ENCODE measurements at places on chromosomes 1 and 21.

DNA sequence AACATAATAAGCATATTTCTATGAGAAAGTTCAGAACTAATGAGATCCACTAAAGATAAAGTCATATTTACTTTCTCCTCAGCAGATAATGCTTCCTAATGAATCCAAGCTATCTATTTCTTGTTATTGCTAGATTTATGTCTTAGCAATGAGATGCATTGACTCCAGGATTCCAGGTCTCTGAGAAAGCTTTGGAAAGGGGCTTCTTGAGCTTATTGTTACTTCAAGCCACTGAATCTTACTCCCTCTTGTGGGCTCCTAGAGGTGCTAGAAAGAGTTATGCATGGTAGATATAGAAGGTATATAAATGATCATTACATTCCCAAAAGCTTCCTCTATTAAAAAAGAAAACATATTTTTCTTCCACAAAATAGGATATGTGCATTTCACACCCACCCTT is 246.4 kb upstream of the ADAMTS5 start:
- DNase-seq, result no peak

- DNase-seq, result no peak
These were observed 140.5 kb downstream of the COL11A1 start for GRCh38 chr1:102967786-102968185.

DNA sequence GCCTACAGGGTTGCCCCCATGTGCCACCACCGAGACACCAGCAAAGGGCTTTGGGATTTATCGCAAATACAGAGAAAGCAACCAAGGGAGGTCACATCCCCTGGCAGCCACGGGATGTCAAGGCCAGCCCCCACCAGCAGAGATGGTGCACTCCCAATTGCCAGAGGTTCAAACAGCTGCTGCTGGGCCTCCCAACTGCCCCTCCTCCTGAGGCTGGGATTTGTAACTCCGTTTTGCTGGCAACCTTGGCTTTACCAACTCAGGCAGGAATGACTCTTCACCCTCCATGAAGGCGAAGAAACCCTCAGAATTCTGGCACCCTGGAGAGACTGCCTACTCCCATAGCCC is 11.6 kb downstream of the TMEM53 start:
- DNase-seq, result no peak

DNA sequence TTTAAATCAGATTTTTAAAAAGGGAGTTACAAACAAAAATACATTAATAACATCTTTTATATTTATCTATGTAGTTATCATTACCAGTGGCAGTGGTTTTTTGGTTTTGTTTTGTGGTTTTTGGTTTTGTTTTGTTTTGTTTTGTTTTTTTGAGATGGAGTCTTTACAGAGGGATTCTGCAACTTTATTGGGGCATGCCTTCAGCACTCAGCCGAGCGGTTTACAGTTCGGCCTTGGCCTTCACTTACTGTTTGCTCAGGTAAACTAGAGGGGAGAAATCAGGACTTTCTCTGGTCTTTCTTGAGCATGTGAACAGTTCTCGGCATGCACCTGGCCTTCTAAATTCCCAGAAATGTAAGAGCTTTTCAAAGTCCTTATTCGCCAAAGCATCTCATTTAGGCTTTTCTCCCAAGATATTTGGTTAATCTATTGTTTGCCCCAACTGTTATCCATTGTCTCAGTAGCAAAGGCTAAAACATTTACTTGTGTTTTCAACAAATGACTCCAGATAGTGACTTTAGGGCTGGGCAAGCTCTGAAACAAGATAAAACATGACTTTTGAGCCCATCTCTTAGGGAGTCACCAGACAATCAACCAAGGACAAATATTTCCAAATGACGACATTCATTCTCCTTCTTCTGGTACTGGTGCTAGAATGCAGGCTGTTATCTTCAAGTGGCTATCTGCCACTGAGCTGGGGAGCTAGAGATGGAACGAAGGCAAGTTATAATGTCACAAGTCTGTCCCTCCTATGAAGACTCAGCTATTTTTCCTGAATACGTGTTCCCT is 48.4 kb upstream of the ADORA3 start:
- no peak for DNase-seq

DNA sequence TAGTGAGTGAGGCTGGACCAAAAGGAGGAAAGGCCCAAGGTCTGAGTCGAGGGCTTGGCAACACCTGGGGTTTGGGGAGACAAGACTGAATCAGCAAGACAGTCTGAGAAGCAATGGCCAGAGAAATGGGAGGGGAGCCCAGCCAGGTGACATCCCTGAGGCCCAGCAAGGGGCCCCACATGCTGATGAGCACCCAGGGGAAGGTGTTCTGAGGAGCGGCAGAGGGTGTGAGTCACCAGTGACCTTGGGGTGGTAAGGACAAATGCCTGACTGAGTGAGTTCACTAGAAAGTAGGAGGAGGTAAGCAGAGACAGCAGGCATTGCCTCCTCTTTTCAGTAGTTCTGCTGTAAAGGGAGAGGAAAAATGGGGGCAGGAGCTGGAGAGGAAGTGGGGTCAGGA is 192.4 kb upstream of the GALNT2 start:
- no peak for DNase-seq

- no peak for DNase-seq
These were observed 71.4 kb upstream of the GORAB start for GRCh38 chr1:170460414-170461155.

GRCh38 chr1:107142140-107142542 is 1.3 kb downstream of the NTNG1 start:
- peak; percentile 57 for DNase-seq

GRCh38 chr1:102185260-102185659 is 188.5 kb upstream of the OLFM3 start:
- no peak for DNase-seq

GRCh38 chr1:208118306-208118705 is 125.9 kb downstream of the PLXNA2 start:
- DNase-seq, result no peak

- DNase-seq, result peak; percentile 62
These were observed 165.5 kb upstream of the KCNJ6 start for GRCh38 chr21:38081708-38082107.

DNA sequence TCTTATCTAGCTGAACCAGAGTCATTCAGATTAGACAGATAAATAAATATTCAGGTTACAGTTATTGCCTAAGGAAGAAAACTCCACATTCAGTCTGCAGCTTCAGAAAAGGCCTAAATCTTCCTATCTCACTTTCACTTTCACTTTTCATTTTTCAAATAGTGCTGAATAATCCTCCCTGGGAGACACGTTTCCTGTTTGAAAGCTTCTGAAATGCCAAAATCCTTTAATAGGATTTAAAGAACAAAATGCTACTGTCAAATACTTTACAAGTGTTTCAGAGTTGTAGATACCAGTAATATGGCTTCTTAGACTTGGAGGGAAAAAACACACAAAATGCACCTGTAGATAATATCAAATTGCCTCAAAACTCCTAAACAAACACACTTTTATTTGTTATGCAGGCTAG is 3.9 kb downstream of the PSMB2 start:
- no peak for DNase-seq

GRCh38 chr1:153566414-153567371 is 1.0 kb upstream of the S100A2 start:
- DNase-seq, result peak; percentile 95

- DNase-seq, result no peak
These were observed 4.4 kb downstream of the CDC42SE1 start for GRCh38 chr1:151054971-151055547.

GRCh38 chr1:41752514-41753170 is 166.1 kb downstream of the HIVEP3 start:
- no peak for DNase-seq

- DNase-seq, result no peak
These were observed 72.0 kb upstream of the TARDBP start for GRCh38 chr1:10940451-10940804.

DNA sequence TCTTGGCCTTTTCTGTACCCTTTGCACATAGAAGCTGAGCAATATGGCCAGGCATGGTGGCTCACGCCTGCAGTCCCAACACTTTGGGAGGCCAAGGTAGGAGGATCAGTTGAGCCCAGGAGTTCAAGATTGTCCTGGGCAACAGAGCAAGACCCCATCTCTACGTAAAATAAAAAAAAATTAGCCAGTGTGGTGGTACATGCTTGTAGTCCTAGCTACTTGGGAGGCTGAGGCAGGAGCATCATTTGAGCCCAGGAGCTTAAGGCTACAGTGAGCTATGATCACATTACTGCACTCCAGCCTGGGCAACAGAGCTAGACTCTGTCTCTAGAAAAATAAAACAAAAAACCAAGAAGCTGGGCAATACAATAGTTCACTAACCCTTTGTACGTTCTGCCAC is 6.3 kb downstream of the ACTA1 start:
- no peak for DNase-seq
